ENCODE measurements at places on chromosomes 13 and 19.
A peak's percentile ranks its signal among the peaks of the same experiment; 100 is the strongest.

GRCh38 chr13:95485518-95486144, 66.9 kb upstream of the CLDN10 start:
- no peak for DNase-seq

- no peak for DNase-seq
These were observed 457.9 kb downstream of the FGF9 start for GRCh38 chr13:22128441-22129408.

DNA sequence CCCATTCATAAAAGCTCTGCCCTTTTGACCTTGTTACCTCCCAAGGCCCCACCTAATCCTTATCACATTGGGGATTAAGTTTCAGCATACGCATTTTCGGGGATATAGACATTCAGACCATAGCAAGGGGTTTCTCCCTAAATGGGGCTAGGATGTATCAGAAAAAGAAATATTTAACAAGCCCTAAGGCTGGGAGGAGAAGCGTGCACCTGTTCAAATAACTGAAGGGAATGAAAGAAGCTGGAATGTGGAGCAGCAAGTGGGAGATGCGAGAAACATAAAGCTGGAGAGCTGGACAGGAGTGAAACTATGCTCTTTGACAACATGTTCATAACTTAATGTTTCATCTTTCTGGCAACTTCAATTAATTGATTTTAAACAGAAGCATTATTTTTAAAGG, 811.8 kb upstream of the GPC6 start:
- no peak for DNase-seq

DNA sequence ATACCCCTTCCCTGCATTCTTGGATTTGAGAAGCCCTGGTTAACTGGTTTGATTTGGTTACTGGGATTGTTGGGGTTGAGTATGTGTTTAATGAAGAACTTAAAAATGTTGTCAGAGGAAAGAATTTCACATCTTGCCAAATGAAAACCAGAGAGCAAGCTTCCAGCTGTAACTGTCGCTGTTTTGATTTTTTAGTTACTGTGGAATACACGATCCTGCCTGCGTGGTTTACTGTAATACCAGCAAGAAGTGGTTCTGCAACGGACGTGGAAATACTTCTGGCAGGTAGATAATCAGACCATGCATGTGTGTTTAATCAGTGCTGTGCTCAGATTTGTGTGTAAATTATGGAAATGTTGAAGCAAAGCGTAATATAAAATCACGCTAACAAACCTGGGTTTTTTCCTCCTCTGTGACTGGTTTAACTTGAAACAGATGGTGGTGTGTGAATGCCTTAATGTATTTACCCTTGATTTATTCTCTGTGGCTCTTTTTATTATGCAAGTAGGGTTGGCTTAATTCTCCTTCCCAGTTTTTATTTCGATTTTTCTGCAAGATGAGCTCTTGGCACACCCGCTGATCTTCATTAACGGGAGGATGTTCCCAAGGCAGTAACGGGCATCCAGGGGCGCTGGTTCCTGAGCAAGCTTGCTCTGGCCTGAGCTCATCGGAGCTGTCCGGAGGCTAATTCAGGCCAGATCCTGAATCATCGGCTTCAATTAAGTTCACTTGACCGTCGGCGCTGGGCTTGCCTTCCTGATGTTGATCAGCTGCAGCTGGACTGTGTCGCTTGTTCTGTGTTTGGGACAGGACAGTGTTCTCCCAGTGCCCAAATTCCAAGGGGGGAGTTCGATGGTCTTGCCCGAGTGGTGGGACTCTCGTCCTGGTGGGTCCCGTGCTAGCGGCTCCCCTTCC, 16.0 kb downstream of the UPF1 start:
- no peak for DNase-seq

DNA sequence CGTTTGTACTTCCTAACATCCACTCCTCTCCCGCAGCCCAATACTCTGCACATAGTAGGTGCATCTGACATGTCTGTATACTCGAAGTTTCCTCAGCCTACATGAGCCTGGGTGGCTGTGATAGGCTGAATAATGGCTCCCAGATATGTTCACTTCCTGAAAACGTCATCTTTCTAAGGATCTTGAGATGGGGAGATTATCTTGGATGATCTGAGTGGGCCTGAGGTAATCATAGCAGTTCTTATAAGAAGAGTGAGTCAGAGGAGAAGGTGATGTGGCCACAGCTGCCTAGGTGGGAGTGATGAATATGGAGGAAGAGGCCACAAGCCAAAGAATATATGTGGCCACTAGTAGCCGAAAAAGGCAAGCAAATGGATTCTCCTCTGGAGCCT, 84.2 kb downstream of the AKAP11 start:
- no peak for DNase-seq

DNA sequence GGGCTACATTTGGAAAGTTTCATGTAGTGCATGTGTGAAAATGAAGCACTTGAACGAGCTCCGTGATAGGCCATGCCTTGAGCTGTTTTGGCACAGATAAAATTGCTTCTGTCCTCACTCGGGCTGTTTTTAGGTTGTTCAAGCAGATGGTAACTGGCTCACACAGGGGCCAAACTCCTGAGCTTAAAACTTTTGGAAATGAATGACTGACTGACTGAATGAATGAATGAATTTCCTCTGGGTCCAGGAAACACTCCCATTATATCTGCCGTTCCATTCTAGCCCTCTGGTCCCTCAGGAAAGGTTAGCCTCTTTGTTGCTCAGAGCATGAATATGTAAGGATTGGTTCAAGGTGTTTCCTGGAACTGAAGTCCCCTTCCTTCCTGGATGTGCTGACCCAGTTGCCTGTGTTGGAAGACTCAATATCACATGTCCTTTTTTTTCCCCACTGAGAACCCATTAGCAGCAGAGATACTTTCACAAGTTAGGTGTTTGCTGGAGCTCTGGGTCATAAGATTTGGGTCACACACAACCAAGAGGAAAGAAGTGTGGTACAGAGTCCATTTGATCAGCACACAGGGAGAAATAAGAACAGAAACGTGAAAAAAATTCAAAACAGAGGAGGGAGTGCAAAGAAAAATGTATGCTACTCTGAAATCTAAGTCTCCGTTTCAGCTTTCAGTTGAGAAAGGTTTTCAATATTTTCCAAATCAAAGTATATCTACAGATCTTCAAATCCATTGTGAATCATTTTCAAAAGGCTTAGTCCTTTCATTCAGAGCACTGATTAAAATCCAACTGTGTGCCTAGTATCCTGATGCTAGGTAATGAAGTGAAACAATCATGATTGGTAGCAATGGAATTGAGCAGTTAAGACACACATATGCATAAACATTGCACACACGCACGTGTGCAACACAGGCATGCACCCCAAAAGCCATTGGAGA, 18.9 kb downstream of the MBNL2 start:
- DNase-seq: no peak

- peak; percentile 88 for DNase-seq
These were observed 2.0 kb upstream of the ARHGAP45 start for GRCh38 chr19:1064661-1065605.

DNA sequence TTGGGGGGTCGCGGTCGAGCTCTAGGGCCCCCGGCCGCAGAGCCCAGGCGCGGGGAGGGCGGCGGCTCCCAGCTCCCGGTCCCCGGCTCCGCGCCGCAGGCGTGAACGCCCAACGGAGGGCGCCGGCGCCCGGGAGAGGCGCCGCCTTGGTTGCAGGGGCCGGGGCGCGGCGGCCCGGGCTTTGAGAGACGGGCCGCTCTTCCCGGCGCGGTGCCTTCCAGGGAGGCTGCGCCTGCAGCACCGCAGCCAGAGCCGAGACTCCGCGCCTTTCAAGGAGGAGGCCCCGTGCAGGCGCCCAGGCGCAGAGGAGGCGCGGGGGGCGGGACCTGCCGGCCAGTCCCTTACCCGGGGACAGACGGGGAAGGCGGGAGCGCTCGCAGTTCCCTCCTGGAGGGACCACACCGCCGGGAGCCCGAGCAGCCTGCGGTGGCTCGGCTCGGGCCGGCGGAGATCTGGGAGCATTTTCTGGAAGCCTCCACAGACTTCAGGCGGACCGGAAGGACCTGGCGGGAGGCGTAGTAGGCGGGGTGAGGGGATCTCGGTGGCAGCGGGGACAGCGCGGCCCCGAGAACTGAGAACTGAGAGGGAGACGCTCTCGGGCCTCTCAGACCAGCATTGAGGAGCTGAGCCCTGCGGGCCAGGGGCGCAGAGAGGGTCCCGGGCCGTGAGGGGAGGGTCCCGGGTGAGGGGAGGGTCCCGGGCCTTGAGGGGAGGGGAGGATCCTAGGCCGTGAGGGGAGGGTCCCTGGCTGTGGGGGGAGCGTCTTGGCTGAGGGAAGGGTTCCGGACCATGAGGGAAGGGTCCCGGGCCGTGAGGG, 25.5 kb upstream of the MCF2L start:
- DNase-seq: no peak
